Common myeloid progenitor, CD34-positive (primary cell): ENCODE measurements at places on chromosomes 5 and 9.

GRCh38 chr5:131475541-131475941 is 159.5 kb downstream of the RAPGEF6 start:
- no peak for DNase-seq

DNA sequence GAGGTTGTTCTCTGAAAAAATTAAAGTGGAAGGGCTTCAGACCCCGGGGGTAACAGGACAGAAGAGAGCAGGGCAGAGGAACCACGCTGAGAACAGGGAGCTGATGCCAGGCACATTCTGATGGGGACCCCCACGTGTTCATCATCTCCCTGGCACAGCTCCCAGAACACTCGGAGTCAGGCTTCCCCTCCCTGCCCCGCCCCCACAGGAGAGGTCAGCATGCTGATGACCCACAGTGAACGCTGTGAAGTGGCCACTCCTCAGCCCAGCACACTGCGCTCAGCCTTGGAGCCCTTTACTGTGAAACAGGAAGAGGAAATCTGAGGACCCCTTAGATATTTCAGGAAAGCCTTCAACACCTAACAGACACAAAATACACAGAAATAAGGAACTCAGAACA is 16.4 kb downstream of the RETREG1 start:
- peak; percentile 11 for DNase-seq

DNA sequence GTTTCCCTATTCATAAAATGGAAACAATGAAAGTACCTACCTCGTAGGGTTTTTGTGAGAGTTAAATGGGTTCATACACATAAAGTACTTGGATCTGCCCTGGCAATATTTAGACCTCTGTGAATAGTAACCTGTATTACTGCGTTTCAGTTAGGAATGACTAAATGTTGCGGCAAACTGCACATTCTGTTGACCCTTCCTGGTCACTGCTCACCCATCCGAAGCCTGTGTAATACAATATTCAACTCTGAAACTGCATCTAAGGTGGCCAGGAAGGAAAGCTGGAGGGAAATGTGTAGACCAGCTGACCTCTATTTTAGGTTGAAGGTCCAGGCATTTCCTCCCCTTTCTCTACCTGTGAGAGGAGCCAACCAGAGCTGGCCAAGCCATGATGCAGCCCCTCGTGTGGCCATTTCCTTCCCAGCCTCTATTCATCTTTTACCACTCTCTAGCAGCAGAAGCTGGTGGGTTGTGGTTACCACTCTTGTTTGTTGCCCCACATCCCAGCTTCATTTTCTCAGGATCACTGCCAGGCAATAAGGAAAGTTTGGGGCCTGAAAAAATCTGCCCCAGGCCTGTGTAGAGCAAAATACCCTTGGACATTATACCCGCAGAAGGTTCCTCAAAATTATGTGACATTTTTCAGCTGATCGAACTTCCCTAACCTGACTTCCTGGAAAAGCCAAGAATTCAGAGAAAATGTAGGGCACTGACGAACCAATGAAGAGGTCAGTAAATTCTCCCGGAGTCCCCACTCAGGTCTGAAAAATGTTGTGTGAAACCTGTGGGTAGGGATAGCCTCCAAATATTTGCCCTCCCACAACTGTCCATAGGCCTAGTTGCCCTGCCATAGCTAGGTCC is 20.5 kb upstream of the PDCD1LG2 start:
- DNase-seq: no peak

DNA sequence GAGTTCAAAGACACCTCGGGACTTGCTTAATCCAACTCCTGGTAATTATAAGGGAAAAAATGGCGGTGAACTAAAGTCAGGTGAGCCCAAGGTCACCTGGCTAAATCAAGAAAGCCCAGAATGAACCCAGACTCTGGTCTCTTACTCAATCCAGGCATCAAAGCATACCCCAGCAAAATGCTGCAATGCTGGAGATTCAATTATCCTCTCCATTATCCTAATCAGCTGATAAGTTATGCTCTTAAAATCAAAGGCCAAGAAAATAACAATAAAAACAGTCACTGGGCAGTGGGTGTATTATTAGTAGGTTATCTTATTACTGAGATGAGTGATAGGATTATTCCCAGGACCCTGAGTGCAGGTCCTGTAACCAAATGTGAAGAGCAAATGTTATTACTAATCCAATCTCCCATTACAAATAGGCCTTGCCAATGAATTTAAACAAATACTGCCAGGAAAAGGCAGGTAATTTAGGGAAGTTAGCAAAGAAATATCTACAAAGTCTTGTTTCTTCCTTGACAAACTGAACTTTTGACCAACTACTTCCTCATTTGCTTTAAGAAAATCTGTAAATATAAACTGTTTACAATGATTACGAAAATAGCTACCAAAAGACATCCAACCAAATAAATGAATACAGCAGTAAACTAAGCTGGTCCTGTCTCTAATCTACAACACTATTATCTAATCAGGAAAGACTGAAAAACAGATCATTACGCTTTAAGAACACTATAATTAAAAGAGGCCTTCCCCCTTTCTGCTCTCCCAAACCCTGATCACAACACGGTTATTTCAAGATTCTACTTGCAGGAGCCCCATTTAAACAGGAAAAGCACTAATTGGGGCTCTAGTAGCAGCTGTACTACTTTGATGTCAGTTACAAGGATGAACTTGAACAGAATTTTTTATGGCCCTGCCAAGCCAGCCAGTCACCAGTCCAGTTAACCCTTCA is 103.2 kb downstream of the MED27 start:
- DNase-seq: peak; percentile 46

GRCh38 chr5:172185096-172185461 is 2.9 kb downstream of the STK10 start:
- peak; percentile 48 for DNase-seq

GRCh38 chr9:70532716-70533115 is 118.3 kb upstream of the KLF9 start:
- DNase-seq: no peak

- DNase-seq: no peak
Measured at GRCh38 chr9:28741459-28741858, 1168.2 kb upstream of the C9orf72 start.

- DNase-seq: peak; percentile 97
Measured at GRCh38 chr5:113489299-113489698, 1.0 kb upstream of the MCC start.

- DNase-seq: no peak
Measured at GRCh38 chr9:110257956-110258355, 1.6 kb upstream of the TXN start.

GRCh38 chr5:96595300-96596090 is 66.7 kb upstream of the CAST start:
- peak; percentile 54 for DNase-seq
